ENCODE measurements at places on chromosomes 16 and 17.

DNA sequence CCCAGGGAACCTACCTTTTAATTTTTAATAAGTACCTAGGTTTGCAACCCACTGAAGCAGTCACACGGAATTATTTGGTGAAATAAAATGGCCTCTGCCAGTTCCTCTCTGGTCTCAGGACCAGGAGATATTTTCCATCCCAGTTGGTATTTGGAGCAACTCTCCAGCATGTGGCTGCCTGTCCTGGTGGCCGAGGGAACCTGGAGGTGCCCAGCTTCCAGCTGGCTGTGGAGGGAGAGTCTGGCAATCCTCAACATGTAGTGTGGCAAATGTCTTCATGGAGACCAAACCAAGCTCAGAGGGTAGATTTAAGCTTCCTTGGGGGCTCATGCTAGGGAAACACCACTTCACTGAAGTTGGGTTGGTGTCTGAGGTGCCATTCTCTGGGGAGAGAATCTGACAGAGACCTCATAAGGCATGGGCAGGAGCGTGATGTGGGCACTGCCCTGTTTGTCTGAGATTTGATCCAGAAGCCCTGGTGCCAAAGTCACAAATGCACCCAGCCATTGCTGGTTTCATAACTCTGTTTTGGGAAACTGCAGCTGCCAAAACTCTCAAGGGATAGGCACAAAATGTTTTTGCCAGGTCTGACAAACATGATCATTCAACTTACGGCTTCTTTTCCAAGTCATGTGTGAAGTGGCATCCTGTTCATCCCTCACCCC is 2.8 kb downstream of the MT1X start:
- DNase-seq = no peak

- no peak for DNase-seq
Measured at GRCh38 chr17:39641883-39642282, 4.9 kb downstream of the STARD3 start.

DNA sequence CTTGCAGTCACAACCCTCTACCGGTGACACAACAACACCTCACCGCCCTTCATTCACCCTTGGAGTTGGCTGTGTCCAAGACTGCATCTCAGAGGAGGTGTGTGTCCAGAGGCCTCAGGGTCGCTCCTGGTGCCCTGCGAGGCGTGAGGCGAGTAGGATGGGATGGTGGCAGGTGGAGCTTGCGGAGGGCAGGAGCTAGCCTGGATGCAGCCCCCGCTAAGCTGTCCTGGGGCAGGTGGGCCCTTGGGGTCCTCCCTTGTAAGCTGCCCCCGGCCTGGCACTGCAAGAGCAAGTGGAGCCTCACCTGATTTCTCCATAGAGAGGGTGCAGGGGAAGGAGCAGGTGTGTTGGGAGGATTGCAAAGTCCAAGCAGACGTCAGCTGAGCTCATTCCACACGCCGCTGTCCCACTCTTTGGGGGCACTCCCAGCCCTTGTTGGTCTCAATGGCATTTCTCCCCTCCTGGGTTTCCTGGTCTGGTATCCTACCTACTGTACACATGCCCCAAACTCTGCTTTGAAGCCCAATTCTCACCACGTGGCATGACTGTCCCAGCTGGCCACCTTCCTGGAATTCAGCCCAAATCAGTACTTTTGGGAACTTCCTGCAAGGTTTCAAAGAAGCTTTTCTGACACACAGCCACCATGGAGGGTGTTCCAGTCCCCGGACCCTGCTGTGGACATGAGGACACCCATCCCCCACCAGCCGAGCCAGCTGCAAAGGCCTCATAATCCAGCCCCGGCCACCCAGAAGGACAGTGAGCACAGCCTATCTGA is 18.1 kb upstream of the ICAM2 start:
- no peak for DNase-seq

DNA sequence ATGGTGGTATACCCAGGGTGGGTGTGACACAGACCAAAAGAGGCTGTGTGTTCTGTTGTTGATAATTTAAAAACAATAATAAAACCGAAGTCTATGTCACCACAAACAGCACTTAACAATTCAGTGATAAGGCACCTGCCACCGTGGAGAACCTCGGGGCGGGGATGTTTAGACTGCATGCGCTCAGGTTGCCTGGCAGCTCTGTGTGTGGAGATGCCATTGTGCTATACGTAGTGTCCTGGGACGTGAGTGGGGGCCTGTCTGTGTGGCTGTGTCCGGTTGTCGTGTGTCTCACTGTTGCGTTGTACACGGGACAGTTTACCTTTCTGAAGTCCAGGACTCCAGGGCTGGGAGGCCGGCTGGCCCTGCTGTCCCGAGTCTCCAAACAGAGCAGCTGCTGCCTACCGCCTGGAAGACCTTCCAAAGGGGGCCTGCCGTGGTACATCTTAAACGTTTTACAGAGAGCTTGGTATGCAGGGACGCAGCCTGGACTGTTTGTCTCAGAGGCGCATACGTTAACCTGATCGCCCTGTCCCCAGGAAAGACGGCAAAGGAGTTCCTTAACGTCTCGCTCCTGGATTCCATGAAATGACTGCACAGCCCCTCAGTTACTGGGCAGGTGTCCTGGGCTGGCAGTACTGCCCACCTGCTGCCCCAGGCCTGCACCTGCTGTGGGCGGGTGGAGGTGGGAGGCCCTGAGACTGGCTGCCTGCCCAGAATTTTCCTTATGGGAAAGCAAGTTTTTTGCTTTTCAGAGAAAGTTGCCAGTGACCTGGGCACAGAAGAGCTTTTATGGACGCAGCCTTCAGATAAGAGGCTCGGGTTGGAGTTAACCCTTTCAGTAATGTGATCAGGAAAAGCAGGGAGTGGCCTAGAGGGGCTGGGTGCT is 19.0 kb downstream of the SPIRE2 start:
- no peak for DNase-seq

DNA sequence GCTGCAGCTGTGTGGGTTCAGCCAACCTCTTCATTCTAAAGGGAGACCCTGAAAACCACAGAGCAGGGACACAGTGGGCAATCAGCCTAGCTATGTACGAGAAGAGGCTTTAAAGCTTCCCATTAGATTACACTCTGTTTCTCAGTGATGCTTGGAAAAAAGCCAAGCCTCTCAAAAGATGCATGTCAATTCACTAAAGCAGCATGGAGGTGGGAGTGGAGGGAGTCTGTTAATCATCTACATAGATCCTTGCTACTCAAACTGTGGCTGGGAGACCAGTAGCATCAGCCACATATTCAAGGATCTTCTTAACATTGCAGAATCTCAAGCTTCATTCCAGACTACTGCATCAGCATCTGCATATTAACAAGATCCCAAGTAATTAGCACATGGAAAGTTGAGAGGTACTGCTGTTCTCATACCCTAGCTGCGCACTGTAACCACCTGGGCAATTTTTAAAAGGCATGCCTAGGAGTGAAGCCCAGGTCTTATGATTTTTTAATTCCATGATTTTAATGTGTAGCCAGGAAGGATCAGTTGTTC is 305.9 kb downstream of the PMP22 start:
- DNase-seq = no peak

DNA sequence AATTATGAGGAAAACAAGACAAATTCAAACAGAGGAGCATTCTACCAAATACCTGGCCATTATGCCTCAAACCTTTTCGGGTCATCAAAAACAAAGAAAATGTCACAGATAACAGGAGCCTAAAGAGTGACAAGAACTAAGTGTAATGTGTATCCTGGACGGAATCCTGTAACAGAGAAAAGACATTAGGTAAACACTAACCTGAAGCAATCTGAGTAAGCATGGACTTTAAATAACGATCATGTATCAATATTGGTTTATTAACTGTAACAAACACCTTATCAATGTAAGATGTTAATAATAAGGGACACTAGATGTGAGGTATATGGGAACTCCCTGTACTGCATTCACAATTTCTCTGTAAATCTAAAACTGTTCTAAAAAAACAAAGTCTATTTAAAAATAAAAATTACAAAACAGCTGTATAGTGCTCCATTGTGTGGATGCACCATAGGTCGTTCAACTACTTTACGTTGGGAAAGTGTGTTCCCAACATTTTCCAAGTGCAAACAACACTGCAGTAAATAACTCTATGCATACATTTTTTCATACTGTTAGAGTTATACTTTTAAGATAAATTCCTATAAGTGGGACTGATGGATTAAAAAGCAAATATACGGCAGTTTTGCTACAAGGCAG is 14.8 kb downstream of the CMC2 start:
- DNase-seq = no peak

DNA sequence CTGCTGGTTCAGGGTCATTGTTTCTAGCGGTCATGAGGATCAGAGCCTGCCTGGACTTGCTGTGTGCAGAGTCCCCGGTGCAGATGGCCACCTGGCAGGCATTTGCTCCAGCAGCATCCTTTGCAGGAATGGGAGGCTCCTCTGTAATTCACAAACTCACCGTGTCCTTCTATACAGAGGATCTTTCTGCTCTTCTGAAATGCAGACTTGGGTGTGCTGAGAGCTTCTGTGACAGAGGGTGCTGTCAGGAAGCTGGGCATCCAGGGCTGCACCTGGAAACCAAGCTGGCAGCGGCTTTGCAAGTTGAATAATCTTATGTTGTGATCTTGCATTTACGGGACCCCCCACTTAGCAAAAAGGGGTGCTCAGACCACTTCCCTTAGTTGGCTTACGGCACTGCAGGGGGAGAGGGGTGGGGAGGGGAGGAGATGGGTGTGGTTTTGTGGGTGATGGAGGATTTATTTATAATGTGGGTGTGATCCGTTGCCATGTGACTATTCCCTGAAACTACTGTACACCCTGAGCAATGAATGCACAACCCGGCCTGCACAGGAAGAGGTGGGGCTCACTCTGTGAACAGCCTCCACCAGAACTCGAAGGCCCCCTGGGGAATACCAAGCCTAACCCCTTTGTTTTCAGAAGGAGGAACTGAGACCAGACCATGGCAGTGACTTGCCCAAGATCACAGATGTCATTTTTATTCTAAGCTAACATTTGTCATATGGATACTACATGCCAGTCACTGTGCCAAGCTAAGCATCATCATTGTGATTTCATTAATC is 178.3 kb downstream of the PRKCB start:
- peak; percentile 27 for DNase-seq

- no peak for DNase-seq
Measured at GRCh38 chr16:84115919-84116719, 623 bp downstream of the MBTPS1 start.

DNA sequence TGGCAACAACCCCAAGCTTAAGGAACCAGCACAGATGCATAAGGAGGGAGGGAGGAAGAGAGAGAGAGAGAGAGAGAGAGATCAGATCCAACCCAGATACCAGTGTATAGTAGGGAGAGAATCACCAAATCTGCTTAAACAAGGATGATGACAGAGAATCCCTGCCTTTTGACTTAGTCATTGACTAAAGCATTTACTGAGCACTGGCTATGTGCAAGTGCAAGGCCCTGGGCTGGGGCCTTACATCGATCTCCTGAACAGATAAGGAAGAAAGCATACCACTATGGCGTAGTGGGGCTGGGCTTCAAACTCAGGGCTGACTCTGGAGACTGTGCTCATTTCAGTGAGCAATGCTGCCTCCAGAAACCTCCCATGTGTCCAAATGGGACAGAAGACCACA is 15.8 kb downstream of the TSNAXIP1 start:
- DNase-seq = no peak
